ENCODE measurements at places on chromosomes 2 and 18.

DNA sequence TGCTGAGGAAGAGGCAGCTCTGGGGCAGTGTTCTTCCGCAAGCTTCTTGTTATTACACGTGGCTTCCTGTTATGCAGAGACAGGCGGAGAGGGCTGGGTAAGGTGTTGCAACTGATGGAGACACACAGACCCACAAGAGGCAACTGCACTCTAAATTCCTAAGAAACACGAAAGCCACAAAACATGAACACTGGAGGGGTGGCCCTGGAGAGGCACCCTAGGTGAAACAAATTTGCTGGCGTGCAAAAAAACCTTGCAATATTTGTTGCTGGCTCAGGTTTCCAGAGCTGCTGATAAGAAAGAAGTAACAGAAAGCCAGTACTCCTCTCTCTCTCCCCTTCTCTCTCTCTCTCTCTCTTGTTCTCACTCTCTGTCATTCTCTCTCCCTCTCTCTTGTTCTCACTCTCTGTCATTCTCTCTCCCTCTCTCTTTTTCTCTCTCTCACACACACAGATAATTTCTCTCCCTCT is 31.8 kb downstream of the ARHGAP25 start:
- peak; percentile 73 for DNase-seq

- DNase-seq, result no peak
These were observed 27.1 kb downstream of the CREG2 start for GRCh38 chr2:101360232-101360631.

DNA sequence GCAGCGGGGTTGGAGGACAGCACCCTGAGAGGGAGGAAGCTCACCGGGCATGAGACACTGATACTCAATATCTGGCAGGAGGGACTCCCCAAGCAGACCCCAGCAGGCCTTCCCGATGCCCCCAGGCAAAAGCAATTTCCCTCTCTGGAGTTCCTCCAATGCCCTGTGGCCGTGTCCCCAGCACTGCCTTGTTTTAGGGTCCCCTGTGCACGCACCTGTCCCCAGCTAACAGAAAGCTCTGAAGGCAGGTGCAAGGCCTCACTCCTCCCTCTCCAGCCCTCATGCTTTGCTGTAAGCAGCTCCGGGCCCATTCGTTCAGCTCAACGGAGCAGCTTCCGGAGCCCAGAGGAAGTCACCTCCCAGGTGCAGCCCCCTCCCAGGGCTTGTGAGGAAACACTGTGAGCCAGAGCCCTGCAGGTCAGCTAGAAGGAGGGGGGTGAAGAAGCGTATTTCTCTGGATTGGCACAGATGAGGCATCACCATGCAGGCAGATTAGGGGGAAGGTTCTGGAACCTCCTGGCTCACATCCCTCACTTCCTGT is 50.3 kb upstream of the ID2 start:
- DNase-seq, result no peak

DNA sequence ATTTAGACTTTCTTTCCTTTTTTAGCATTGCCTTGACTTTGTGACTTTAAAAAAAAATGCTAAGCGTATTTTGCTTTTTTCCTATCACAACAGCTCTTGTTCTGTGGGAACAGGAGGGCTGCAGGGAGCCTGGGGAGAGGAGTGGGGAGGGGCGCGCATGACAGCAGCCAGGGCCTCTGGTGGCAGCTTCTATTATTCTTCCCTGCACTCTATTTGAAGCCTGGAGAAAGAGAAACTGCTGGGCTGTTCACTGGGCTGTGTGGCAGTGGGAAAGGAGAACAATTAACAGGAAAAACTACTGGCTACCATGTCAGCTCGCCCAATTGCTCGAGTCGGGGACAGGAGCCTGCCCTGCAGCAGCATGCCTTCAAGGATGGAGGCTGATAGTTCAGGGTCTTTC is 119.0 kb upstream of the ZBTB14 start:
- no peak for DNase-seq

- DNase-seq, result no peak
These were observed 612.1 kb downstream of the KCNJ3 start for GRCh38 chr2:155310589-155310988.

GRCh38 chr2:176270100-176270750 is 983 bp downstream of the MTX2 start:
- no peak for DNase-seq

GRCh38 chr2:237702441-237703391 is 75.3 kb downstream of the LRRFIP1 start:
- no peak for DNase-seq

GRCh38 chr18:12803069-12803936 is 80.7 kb downstream of the PTPN2 start:
- no peak for DNase-seq

DNA sequence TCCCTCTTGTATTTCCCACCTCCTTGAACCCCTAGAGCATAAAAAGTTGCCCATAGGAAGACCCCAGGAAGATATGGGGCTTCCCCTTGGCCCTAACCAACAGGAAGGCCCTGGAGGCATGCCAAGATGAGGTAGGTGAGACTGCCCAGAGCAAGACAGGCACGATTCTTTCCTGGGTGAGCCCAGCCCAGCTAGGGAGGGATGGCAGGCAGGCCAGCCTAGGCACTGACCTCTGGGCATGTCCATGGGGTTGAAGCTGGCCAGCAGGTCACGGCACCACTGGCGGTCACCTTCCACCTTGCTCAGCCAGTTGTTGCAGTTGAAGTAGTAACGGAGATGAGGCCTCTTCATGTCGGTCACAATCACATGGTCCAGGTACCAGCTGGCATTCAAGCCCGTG is 17.6 kb downstream of the LOXHD1 start:
- no peak for DNase-seq

- no peak for DNase-seq
These were observed 629.9 kb upstream of the ACVR2A start for GRCh38 chr2:147214914-147215313.

DNA sequence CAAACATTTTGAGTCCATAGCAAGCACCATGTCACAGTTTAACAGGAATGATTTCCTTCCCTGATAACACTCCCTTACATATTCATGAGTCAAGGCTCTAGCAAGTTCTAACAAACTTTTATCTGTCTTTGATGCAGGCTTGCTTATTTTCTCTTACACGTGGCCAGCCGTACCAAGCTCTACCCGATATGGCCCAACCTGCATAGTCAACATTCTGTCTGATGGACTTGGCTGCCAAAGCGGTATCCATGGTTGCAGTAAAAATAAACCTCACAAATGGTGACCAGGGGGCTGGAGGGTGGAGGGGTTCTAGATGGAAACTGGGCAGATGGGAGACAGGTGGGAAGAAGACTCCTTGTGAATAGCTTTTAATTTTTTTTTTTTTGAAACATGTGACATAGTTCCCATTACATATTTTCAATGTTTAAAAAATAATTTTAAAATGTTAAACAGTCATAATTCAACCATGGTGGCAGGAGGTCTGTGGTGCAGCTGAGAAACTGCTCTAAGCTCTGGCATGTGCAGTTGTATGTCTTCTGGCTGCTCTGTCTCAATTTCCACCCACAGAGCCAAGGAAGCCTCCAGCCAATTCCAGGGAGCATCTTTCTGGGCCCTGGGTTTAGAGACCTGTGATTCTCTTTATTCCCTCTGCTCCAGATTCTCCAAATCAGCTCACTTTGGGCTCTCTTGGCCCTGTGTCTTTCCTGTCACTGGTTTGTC is 20.7 kb upstream of the CXCR1 start:
- no peak for DNase-seq

DNA sequence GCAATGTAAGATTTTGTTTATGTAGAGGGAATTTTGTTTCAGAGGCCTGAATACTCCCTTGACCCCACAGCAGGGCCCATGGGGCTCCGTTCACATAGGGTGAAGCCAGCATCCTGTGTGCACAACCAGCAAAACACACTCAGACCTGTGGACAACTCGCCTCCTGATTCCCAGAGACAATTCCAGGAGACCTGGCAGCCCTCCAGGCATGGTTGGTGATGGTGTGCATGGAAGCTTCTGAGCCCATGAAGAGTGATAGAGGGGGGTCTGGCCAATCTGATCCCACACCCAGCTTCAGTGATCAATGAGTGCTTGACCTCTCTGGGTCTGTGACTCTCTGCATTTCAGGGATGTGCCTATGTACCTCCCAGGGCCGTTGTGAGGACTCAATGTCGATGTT is 91.0 kb upstream of the RAB6C start:
- DNase-seq, result no peak

- peak; percentile 50 for DNase-seq
These were observed 25.9 kb downstream of the MLPH start for GRCh38 chr2:237512774-237513466.

DNA sequence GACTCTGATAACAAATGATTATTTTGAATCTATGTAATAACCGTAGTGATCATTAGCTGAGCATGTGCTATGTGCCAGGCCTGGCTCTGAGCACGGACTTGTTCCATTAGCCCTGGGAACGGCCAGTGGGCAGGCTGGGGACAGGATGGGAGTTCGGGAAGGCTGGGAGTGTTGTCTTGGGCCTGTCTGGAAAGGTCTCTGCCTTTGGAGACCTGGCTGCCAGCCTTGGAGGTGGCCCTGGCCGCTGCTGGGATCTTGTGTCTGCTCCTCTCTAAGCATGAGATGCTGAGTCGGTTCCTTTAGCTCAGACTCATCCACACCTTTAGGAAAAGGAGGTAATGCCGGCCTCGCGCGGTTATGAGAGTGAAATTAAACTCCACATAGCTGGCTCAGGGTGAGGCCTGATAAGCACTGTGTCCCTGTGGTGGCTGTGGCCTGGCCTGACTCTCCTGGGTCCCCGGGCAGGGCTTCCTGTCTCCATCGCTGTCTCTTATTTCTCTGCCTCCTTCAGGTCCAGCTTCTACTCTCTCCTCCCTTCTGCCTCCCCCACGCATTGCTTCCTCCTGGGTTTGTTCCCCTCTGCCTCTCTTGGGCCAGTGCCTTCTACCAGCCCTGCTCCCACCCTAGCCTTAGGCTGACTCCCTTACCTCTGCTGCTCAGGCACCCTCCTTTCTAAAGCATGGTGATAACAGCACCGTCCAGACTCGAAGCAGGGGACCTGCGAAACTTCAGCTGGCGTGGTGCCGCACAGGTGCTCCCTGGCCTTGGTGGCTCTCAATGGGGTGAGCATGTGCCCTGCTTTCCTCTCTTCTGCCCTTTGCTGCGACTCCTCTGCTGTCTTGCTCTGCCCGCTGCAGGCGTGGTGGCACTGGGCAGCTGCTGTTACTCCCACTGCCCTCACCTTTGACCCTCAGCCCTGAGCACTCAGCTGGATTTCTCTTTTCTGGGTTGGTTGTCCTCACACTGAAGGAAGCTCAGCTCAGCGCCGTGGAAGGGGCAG is 41.8 kb downstream of the NCK2 start:
- DNase-seq, result no peak

- no peak for DNase-seq
These were observed 42.4 kb downstream of the ST3GAL5 start for GRCh38 chr2:85846411-85846810.

DNA sequence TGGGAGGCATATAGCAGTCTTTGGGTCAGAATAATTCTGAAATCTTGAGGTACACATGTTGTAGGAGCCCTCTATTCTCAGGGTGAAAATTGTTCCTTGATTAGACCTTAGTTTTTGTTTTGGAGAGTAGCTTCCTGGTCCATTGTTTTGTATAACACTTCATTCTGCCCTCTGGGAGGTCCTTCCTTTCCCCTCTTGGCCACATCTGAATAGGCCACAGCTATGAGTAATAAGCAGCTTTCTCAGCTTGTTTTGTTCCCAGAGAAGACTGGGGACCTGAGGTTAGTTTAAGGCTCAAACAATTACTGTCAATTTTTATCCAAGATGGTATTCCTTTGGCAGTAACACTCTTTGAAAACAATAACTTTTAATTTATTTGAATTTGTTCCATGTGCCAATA is 72.6 kb upstream of the NOL4 start:
- DNase-seq, result no peak

- DNase-seq, result no peak
These were observed 87.5 kb downstream of the AAK1 start for GRCh38 chr2:69556008-69556407.

DNA sequence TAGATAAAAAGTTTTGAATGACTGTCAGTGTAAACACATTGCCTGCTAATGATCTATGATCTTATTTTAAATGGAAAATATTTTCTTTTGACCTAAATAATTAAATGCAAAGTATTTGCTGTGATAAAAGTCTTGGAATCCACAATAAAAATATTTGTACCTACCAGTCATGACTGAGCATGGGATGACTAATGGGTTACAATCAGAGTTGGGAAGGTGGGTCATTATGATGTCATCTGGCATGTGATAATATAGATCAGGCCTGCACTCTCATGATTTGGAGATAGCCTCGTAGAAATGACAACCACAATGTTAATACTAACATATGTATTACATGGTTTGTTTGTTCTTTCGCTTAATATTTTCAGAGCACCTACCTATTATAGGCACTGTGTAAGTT is 848.8 kb upstream of the KLHL29 start:
- no peak for DNase-seq

DNA sequence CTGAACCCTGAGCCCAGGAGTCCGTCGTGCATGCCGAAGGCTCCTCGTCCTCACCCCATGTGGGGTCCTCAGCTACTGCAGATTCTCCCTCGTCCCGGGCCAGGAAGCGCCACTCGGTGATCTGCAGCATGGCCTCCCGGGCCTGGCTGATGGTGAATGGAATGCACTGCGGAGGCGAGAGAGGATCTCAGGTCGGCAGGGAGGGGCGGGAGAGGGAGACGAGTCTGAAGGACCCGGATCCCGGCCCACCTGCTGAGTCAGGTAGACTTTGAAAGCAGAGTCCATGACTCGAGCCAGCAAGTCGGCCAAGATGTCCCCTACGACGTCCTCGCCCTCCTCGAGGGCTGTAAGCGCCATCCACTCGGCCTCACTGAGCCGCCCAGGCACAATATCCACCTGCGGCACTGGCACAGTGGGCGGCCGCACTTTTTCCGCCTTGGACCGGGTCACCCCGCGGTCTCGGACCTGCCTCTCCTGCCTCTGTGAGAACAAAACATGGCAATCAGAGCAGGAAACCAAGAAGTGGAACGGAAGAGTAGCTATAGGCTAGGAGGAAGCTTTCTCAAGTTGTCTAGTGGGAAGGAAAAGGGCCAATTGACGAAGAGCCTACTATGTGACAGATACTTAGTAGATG is 5.5 kb downstream of the C2orf81 start:
- DNase-seq, result no peak

DNA sequence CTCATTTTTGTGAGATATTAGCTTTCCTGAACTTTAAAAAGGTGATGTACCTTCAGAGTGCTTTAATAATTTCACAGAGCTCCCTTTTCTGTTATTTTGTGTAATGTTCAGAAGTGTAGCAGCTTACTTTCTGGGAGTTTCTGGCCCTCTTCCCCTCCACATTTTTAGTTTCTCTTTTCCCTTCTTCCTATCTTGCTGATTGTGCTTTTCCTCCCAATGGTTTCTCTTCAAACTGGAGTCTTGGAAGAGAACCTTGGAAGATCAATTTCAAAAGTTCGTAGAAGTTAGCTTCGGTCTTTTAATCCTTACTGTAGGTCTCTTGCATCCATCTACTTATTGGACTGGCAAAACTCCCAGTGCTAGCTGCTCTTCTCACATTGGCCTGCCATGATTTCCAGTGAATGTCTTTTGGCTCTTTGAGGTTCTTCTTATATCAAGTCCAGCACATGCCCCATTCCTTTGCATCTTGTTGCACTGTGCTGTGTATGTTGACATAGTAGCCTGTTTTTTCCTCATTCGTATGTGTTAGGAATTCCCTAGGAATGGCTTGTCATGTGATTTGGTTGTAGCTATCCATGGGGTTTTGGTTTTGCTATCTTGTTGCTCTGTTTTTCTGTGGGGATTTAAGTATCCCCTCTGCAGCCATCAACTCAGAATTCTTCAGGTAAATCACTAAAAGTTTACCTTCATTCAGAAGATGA is 7.8 kb downstream of the CCNT2 start:
- DNase-seq, result no peak
